Fibroblast of the aortic adventitia (primary cell): ENCODE measurements at places on chromosomes 11 and 22.

DNA sequence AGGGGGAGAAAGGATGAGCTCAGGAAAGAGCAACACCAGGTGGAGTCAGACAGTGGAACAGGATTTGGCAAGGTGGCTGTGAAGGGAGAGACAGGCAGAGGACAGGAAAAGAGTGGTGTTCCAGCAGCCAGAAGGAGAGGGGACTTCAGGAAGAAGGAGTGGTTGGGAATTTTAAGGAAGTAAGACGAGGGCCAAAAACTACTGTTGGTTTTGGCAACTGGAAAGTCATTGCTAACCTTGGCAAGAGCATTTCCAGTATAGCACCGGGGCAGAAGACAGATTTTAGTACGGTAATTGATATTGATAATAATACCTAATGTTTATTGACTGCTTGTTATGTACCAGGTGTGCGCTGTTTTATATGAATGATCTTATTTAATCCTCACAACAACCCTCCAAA is 15.4 kb upstream of the DDX6 start:
- DNase-seq, result no peak

DNA sequence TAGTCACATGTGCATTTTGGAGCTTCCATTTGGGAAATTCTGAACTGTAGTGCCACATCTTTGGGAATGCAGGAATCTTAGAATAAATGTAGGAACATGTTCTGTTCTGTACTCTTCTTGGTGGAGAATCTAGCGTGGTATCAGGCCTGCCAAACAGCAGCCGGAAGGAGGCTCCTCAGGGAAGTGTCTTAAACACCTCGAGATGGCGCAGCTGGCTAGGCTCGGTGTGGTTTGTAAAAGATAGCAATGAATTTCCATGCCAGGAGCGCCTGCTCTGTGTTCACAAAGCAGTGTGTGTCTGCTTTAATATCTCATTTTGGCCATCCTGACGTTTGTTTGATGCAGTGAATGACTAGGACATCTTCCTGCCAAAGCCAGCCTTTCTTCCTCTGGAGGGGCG is 145.1 kb downstream of the ATXN10 start:
- no peak for DNase-seq

- peak; percentile 99 for DNase-seq
Measured at GRCh38 chr11:121829159-121829643, 286.8 kb downstream of the BLID start.

- no peak for DNase-seq
Measured at GRCh38 chr11:125374398-125374797, 121.7 kb downstream of the FEZ1 start.

DNA sequence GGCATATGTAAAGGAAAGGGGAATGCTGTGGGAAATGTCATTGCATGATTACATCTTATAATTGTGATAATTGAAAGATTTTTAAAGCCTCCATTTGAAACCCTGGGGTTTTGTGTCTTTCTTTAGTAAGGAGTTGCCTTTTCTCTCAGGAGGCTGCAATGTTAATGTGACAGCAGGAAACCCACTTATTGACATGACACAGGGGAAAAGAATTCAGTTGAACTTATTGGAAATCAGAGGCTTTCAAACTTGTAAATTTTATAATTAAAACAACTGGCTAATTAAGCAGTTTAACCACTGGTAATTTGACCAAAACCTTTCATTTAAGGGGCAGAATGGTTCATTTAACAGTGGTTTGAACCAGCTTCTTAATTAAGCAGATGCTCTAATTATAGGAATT is 31.2 kb downstream of the MRPL48 start:
- DNase-seq, result peak; percentile 24

DNA sequence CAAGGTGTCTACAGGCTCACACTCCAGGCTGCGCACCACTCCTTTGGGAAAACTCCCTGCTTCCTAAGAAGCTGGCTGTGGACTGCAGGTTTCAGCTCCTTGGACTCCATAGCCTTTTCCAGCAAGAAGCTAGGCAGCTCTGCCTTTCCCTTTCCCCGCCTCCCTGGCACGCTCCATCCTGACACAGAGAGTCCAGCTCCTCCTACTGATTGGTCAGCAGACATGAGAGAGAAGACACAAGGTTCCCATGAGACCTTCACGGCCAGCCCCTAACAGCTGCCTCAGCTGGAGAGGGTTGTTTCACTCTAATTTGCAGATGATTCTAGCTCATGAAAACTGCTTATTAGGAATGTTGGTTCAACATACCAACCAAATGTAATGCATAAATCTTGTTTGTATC is 27.6 kb downstream of the TENM4 start:
- peak; percentile 91 for DNase-seq

DNA sequence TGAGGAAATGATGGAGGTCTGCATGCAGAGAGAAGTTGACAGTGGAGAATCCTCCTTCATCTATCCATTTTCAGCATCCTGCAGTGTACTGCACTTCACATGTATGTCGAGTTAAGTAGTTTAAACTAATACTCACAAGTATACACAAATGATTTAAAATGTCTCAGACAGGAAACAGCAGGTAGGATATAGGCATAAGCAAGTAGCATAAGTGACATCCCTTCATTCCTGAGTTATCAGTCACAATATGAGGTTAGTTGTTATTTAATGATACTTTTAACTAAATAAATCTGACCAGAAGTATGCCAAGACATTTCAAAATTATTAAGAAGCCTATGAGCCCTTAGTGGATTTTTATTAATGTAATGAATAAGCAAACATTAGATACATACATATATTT is 37.4 kb downstream of the MTMR2 start:
- DNase-seq, result no peak

GRCh38 chr11:40188848-40189247 is 1270.6 kb downstream of the LRRC4C start:
- no peak for DNase-seq

GRCh38 chr11:11743216-11743615 is 98.6 kb upstream of the USP47 start:
- DNase-seq, result no peak

DNA sequence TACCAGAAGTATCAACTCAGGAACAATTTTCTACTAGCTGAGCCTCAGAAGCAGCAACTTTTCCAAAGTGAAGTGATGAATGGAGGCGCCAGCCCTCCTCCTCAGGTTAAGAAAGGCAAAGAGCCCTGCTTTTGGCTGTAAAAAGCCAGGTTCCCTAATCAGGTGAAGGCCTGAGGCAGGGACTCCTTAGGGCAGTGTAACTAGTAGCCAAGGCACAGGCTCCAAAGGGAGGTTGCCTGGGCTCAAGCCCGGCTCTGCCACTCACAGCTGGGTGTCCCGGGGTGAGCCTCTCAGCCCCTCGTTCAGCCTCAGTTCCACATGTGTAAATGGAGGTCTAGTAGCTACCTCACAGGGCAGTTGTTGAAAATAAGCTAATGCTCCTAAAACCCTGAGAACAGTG is 19.5 kb downstream of the TSKU start:
- no peak for DNase-seq

DNA sequence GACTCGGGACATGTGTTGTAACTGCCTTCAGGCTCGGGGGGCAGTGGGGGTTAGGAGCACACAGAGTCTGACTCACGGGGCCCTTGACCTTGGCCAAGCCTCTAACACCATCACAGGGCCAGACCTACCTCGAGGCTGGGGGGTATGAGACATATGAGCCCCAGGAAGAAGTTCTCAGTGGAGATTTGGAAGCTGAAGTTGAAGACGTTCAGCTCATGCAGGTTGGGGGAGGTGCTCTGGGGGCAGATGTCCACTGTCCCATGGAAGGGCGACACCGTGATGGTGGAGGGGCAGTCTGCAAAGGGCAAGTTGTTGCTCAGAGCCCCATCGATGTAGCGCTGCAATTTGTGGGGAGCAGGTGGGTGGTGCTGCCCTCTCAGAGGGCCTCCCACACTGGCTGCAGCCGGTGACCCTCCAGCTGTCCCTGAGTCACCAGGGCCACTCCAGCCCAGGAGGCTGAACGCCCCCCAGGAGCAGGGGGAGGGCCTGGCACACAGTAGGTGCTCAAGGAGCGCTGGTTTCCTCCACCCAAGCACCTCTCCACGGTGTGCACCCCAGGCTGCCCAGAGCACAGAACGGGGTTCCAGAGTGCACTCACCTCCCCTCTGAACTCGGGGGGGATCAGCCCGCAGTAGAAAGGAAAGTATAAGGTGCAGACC is 2.5 kb downstream of the PNPLA5 start:
- DNase-seq, result no peak

GRCh38 chr11:3224401-3225057 is 5.9 kb upstream of the MRGPRG start:
- no peak for DNase-seq
